ENCODE measurements at places on chromosomes 12 and 14.

- DNase-seq, result no peak
These were observed 60.5 kb downstream of the WASHC4 start for GRCh38 chr12:105168006-105168405.

GRCh38 chr14:33307691-33308251 lies 369.1 kb downstream of the NPAS3 start:
- no peak for DNase-seq

DNA sequence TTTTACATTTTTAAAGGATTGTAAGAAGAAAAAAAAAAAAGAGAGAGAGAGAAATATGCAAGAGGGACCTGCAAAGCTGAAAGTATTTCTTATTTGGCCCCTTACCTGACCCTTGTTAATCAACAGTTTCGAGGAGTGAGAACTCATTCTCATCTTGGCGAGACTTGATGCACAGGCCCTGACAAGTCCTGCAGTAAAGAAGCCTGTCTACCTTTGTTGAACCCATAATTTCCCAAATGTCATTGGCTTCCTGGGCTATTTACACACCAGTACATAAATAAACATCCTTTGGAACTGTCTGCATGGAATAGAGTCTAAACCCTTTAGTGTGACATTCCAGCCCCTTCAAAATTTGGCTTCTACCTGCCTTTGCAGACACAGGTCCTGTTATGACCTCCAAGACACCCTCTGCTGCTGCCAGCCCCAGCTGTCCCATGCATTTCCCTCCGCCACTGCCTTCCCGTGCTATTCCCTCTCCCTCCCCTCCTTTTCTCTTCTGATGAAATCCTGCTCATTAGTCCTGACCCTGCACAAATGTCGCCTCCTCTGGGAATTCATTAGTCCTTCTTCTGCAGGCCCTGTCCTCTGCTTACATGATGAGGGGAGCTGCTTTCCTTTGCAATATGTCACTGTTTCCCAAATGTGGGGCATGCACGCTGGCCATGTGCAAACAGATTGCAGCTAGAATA lies 35.1 kb downstream of the MYL2 start:
- no peak for DNase-seq

- DNase-seq, result no peak
These were observed 26.6 kb upstream of the NXPH4 start for GRCh38 chr12:57190037-57190436.

- no peak for DNase-seq
These were observed 207.2 kb upstream of the TMTC1 start for GRCh38 chr12:29990971-29991370.

GRCh38 chr14:51999084-51999483 lies 9.7 kb downstream of the RTRAF start:
- no peak for DNase-seq

- DNase-seq, result no peak
These were observed 98.0 kb downstream of the KCNH5 start for GRCh38 chr14:62947301-62947700.

DNA sequence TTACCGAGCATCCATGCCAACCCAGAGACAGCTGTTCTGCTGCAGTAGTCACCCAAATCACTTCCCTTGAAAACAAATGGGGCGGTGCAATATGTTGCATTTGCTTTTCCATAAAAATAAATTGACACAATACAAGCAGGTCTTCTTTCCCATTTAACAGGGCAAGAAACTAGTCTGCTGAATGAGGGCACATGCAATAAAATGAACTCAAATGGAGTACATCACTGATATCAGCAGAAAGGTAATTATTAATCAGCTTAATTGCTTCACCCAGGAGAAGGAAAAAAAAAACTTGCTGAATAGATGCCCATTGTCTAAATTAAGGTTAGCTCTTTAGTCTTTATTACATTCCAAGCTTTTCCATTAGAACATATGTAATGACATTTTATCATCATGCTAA lies 175.1 kb upstream of the GZMB start:
- no peak for DNase-seq

GRCh38 chr14:24673534-24674203 lies 39.7 kb upstream of the GZMB start:
- DNase-seq, result no peak

DNA sequence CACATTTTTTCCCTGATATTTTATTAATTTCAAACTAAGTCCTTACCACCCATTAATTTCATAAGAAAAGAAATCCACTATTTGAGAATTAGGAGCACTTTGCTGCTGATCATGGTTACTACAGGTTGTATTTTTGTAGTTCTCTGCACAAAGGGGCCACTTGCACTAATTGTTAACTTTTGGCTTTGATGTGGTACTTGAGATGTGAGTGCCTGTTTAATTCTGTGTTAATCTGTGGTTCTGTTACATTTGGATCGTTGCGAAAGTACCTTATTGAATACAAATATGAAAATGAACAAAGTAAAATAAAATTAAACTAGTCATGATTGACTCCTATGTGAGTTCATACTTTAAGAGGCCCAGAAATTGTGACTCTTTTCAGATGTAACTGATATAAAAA lies 374.9 kb upstream of the RGS6 start:
- DNase-seq, result no peak

GRCh38 chr12:27252934-27253333 lies 8.8 kb downstream of the STK38L start:
- DNase-seq, result no peak

DNA sequence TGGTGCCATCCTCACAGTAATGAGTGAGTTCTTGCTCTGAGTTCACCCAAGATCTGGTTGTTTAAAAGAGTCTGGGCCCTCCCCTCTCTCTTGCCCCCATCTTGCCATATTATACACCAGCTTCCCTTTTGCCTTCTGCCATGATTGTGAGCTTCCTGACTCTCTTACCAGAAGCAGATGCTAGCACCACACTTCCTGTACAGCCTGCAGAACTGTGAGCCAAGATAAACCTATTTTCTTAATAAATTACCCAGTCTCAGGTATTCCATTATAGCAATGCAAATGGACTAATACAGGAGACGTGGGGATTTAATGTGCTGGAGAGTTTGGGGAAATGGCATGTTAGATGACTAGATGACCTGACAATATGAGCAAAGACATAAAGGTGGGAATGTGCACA lies 12.8 kb downstream of the SLC4A8 start:
- no peak for DNase-seq

DNA sequence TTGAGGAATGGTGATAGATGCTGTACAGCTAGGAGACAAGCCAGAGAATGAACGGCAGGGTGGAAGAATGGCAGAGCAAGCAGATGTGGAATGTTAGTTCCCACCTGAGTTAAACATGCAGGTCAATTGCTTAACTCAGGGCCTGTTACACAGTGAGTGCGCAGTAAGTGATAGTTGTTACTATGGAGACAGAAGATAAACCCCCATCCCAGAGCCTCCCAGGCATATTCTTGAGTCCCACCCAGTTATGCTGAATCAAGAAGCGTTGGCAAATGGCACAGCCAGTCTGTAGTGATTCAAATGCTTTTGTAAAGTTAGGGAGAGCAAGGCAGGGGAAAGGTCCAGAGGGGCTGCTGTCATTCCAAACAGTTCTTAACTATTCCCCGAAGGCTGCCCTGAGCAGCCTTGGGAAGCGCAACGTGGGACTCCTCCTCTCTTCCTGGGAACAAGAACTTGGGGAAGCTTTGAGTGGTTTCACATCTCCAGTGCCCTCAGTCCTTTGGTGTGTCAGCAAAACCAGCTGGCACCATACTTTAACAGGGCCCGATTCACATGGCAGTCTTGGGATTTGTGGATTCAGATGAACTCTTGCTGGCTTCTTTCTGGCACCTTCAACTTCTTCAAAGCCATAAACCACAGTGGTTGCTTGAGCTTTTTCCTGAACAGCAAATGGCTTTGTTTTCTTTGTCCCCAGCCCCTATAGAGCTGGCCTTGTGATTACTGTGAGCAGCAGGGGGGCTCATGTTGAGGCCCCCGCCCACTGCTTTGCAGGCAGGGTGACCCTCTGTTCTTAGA lies 66.4 kb downstream of the PPM1A start:
- no peak for DNase-seq

DNA sequence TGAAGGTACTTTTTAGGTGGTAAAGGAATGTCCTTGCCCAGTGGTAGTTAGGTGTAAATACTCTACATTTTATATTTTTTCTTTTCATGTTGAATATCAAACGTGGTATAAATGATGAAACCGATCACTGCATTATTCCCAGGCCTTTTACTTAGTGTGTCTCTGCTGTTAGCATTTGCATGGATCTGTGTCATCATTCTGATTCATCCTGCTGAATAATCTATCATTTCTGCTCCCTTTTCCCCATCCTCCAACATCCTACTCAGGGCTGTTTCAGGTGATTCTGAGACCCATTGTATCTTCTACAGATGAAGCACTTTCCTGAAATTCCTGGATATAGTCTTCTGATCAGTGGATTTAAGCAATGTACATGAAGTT lies 61.0 kb upstream of the PTHLH start:
- no peak for DNase-seq

GRCh38 chr12:57965766-57966165 lies 24.4 kb downstream of the ATP23 start:
- DNase-seq, result no peak

- DNase-seq, result no peak
These were observed 21.8 kb upstream of the RAB35 start for GRCh38 chr12:120138366-120138765.

GRCh38 chr14:54590481-54590880 lies 23.6 kb downstream of the SAMD4A start:
- DNase-seq, result no peak

- no peak for DNase-seq
These were observed 2.2 kb upstream of the KCNH3 start for GRCh38 chr12:49536526-49537071.

- DNase-seq, result no peak
These were observed 147.0 kb downstream of the PTPRO start for GRCh38 chr12:15469356-15469755.

DNA sequence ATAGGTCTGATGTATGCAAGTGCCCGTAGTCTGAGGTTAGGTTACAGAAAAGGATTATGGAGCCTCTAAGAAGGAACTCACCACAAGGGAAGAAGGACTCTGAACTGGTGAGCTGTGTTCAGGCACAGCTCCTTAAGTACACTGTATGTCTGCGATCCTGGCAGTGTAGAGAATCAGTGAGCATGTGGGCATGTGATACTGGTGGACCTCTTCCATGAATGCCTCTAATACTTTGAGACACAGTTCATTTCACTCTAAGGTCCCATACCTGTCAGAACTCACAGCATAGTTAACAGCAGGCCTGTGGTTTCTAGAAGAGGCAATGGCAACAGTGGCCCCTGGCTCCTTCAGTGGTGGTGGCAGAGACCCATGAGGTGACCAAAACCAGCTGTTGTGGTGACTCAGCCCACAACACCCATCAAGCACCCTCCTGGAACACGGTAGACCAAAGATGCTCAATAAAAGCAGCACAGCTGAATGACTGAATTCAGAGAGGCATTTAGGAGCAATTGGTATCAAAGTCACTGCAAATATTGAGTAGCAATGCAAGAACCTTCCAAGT lies 6.9 kb upstream of the OR6J1 start:
- DNase-seq, result no peak

DNA sequence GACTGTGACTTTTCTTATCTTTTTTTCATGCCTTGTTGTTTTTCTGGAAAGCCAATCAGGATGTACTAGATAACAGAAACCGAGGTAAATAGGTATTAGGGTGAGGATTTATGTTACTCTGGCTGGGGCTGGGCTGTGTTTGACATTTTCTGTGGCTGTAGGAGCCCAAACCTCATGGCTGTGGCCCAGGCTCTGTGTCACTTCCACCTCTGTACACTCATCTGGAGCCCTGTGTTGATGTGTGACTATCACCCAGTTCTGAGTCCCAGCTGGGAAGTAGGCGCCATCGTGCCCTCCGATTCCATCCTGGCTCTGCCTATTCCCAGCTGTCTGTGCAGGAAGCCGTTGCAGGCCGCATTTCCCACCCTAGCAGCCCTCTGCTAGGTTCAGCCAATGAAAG lies 1.6 kb upstream of the HHIPL1 start:
- no peak for DNase-seq

- no peak for DNase-seq
These were observed 1.3 kb upstream of the EEA1 start for GRCh38 chr12:92930421-92930820.

DNA sequence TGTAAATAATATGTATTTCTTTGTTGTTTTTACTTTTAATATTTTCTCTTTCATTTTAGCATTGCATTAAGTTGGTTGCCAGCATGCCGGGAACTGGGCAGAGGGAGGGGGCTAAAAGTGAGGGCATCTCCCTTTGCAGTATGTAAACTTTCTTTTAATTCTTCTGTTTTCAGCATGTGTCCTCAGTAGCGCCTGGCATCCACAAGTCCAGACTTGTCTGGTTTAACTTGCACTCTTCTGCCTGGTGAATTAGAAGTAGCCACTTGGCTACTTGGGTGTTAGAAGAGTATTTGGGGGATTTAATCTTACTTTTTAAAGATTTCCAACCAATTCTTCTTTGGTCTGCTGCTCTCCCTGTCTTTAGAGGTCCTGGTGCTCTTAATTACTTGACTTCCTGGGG lies 117.2 kb upstream of the SCAF11 start:
- DNase-seq, result no peak

DNA sequence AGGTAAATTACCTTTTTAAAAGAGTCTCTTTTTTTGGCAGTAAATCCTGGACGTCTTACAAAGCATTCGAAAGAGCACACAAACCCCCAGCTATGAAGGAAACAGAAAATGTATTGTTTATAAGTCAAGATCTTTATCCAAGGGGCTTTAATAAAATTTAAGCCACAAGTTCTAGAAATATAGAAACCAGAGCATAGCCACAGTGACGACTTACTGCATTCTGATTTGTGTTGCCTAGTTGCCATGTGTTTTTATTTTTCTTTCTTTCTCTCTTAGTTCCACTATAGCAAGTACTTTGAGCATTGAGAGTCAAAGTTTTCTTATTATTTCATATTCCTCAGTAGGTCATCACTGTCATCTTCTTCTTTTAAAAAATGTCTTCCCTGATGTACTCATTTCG lies 47.8 kb upstream of the TBPL2 start:
- no peak for DNase-seq

GRCh38 chr12:106284358-106285105 lies 18.0 kb upstream of the TCP11L2 start:
- DNase-seq, result no peak

DNA sequence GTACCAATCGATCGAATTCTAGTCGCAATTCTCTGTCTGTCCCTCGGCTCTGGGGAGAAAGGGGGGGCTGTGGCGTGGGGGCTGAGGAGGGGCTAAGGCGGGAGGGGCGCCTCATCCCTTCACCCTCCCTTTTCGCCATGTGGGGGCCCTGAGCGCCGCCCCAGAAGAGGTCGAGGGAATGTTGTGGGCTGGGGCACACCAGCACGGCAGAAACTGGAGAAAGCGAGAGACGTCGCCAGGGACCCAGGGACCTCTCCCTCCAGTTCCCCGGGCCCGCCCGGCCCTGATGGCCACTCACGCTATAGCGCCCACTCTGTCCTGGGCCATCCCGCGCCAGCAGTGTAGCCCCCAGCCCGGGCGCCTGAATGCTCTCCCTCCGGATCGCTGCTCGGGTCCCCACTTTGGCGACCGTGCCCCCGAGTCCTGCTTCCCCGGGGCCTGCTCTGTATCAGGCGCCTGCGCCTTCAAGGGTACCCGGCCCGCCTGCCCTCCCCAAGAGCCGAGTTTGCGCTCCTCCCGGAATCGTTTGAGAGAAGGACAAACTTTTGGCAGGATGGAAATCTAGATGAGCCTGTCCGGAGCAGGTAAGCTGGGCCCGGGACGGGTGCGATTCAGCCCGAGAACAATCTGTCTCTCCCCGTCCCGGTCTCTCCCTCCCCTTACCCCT lies 62.6 kb downstream of the SMUG1 start:
- no peak for DNase-seq

Measured in stimulated activated CD4-positive, alpha-beta T cell treated with anti-CD3 and anti-CD28 coated beads, Interleukin-1b, Interleukin-23, amount 100 ng/mL, for 24 hours (primary cell).